HT-29 (cell line): ENCODE measurements at places on chromosomes 13 and 19.

DNA sequence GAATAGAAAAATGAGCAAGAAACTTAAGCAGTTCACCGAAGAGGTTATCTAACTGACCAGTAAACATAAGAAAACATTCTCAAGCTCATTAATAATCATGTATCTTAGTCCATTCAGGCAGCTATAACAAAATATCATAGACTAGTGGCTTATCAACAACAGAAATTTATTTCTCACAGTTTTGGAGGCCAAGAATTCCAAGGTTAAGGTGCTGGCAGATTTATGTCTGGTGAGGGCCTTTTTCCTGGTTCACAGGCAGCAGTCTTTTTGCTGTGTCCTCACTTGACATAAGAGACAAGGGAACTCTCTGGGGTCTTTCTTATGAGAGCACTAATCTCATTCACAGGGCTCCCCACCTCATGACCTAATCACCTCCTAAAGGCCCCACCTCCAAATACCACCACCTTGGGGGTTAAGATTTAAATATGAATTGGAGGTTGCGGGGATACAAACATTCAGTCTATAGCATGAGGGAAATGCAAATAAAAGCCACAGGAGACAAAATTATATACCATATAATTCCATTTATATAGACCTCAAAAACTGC, 123.6 kb downstream of the ZAR1L start:
- DNase-seq: no peak

GRCh38 chr13:83151308-83151660, 731.0 kb downstream of the SLITRK1 start:
- no peak for DNase-seq

DNA sequence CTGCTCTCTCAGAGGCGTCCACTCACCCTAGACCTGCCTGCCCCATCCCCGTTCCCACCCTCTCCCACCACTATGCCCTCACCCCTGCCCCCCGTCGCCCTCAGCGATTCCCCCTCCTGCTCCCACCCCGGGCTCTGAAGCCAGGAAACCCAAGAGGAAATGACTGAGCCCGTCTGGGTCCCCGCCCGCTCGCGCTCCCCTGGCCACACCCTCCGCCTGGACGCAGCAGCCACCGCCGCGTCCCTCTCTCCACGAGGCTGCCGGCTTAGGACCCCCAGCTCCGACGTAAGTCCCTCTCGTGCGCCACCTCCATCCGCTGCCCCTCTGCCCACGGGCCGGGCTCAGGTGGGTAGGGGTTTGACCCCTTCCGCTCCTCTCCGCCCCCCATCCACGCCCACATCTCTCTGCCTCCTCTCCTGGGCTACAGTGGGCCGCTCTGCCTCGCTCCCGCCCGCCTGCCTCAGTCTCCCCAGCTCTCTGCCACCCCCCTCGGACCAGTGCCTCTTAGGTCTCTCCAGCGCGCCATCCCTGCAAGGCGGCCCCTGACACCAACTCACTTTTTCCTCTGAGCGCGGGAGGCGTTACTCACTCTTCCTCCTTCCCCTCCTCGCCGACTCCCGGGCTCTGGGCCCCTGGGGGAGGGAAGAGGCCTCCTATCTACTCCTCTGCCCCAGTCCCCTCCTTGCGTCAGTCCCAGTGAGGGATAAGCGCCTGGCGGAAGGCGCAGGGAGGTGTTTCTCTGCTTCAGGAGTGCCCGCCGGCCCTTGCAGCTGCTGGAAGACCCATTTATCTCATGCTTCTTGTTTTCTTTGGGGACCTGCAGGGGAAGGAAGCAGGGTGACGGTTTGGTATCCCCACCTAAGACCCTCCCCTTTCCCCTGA, at the start of gene FXYD5:
TSS of gene FXYD5 (plus strand) at position 211 of the 882 bp plus-strand sequence. CDS start 816 bp downstream, outside the sequence.
- peak; percentile 47 for DNase-seq

DNA sequence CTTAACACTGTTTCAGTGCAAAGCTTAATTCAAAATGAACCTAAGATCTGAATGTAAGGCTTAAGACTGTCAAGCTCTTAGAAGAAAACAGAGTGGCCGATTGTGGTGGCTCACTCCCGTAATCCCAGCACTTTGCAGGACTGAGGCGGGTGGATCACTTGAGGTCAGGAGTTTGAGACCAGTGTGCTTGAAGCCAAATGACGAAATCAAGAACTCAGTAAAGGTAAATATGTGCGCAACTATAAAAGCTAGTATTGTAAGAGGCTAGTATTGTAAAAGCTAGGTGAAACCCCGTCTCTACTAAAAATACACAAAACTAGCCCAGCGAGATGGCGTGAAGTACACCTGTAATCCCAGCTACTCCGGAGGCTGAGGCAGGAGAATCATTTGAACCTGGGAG, 12.7 kb downstream of the ATP4B start:
- no peak for DNase-seq
